ENCODE measurements at places on chromosomes 2 and 18. TPM values are rescaled to one million over a fixed set of nuclear protein-coding genes. Genes with fewer than 3 reads are reported as not detected.

The ANKRD62 gene
- total RNA-seq: not detected

The BOK gene
- 28.5 TPM for total RNA-seq

- DNase-seq: no peak
These were observed 661.1 kb downstream of the BCL11A start for GRCh38 chr2:59892398-59892797.

DNA sequence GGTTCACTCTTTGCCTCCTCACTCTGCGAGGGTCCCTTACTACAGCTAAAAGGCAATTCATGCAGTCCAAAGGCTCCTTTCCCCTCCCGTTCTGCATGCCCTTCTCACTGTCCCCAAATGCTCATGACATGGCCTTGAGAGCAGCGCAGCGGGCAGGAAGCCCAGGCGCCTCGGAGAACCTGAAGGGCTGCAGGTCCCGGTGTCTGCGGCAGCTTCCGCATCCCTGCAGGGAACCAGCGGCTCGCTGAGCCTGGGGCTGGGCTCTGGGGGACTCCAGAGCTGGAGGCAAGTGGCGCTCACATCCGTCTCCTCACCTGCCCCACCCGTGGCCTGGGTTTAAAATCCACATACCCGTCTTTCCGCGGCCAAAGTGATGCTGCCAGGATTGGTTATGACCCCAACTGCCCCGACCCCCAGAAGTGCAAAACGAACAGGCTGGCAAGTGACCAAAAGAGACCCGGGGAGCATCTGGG is 462 bp upstream of the CIDEA start:
- no peak for DNase-seq

DNA sequence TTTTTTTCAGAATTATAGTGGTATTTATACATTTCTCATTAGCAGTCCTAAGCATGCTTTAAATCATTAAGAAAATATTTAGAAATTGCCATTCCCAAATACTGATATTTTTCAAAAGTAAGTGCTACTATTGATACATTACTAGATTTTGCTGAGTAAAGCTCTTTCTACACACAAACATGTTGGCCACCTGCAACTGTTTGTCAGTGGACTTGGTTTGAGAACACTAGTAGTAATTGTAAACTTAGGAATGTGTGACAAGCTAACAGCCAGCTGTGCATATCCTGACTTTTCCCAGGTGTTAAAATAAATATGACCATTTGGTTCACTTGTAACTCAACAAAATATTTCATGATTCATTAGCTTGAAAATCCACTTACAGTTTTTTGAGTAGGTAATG is 103.1 kb downstream of the MSTN start:
- DNase-seq: no peak

DNA sequence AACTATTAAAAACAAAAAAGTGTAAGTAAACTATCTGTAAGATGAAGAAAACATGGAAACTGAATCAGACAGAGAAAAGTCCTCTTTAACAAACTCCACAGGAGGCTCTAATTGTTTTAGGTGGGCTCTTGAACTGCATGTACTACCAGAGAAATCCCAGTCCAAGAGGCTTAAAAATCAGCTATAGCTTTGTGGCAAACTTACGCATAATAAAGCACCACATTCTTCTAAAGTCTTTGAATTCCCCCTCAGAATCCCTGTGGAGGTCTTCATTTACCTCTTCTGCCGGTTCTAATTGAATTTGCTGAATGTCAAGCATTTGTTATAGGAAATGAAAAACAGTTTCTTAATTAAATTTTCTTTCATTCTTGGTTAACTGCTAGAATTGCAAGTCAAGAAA is 40.8 kb downstream of the CHN1 start:
- no peak for DNase-seq

GRCh38 chr2:44237221-44237620 is 38.1 kb upstream of the SLC3A1 start:
- no peak for DNase-seq

The CRYBA2 gene
- total RNA-seq: not detected

The GAD1 gene
- not detected for total RNA-seq
